ENCODE measurements at places on chromosomes 16 and 17. TPM values are rescaled to one million over a fixed set of nuclear protein-coding genes. Genes with fewer than 3 reads are reported as not detected.

Gene CACNG1
- total RNA-seq: not detected

Gene NPW
- total RNA-seq: 7.0 TPM

Gene TMEM114
- not detected for total RNA-seq

Gene PRRT2
- 1.6 TPM for total RNA-seq

GRCh38 chr17:50469208-50469605, 527 bp upstream of the CHAD start:
- peaks cover 3% of the 10 kb centered on the region for H3K4me1 ChIP-seq
- peaks cover 2% of the 10 kb centered on the region for H3K36me3 ChIP-seq
- DNase-seq: no peak
- H3K27ac ChIP-seq: no peak overlapping the region
- no peak overlapping the region for H3K4me3 ChIP-seq
- H3K27me3 ChIP-seq: peaks cover 22% of the 10 kb centered on the region

DNA sequence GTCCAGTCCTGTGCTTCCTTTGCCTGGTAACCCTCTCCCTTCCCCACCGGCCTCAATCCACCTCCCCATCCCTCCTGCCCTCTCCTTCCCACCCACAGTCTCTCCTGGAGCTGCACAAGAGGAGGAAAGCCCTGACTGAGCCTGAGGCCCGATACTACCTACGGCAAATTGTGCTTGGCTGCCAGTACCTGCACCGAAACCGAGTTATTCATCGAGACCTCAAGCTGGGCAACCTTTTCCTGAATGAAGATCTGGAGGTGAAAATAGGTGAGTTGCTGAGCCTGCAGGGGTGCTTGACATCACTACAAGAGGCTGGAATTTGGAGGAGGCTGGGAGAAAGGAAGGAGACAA, 1.3 kb downstream of the PLK1 start:
- H3K4me1 ChIP-seq: peaks cover 38% of the 10 kb centered on the region
- H3K4me3 ChIP-seq: peak overlapping the region; percentile 92
- DNase-seq: no peak
- H3K36me3 ChIP-seq: peaks cover 36% of the 10 kb centered on the region
- no peaks in the 10 kb centered on the region for H3K27me3 ChIP-seq
- H3K27ac ChIP-seq: peak overlapping the region; percentile 85

GRCh38 chr16:5046914-5047313, 13.2 kb upstream of the NAGPA start:
- H3K4me1 ChIP-seq: peaks cover 2% of the 10 kb centered on the region
- no peak overlapping the region for H3K27ac ChIP-seq
- H3K36me3 ChIP-seq: no peaks in the 10 kb centered on the region
- peaks cover 6% of the 10 kb centered on the region for H3K27me3 ChIP-seq

- DNase-seq: no peak
- H3K27me3 ChIP-seq: peaks cover 3% of the 10 kb centered on the region
- H3K4me1 ChIP-seq: peaks cover 3% of the 10 kb centered on the region
Observed at GRCh38 chr16:20242568-20243255, 84.6 kb downstream of the GP2 start.

GRCh38 chr17:76515274-76515949, 14.2 kb upstream of the RHBDF2 start:
- H3K4me3 ChIP-seq: peak overlapping the region; percentile 76
- peaks cover 62% of the 10 kb centered on the region for H3K4me1 ChIP-seq

DNA sequence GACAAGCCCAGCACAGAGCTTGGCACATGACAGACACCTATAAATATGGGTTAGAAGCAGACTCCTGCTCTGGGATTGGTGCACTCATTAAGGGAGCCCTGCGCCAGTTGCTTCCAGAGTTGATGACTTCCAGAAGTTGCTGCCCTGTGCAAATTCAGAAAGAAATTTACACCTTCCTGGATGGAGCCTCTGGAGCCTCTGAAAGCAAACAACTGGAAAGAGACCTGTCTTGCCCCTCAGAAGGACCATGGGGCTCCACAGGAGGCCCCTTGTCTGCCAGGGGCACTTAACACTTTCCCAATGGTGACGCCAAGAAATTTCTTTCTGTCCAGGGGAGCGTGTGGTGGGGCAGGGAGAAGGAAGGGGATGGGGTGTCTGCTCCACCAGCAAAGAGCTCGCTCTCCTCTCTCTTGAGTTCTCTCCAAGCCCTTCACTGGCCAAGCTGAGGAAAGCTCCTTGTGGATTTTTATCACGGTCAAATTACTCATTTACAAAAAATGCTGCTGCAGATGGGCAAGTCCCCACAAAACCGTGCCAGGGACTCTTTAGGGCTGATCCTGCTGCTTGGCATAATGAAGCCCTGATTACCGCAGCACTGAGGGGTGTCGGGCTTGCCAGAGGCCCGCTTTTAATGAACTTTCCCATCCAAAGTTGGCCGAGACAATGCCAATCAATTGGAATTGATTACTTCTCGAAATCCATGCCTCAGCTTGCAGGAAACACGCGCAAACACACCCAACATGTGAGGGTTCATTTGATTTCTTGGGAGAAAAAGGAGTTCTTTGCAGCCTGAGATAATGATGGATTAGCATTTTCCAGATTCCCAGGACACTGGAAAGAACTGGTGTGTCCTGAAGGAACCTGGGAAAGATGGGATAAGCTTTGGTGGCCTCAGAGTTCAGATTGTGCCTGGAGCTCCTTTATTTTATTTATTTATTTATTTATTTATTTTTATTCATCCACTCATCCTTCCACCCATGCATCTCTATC, 583.6 kb upstream of the CDH5 start:
- no peaks in the 10 kb centered on the region for H3K36me3 ChIP-seq
- no peak overlapping the region for H3K27ac ChIP-seq
- H3K4me3 ChIP-seq: no peak overlapping the region
- H3K4me1 ChIP-seq: no peaks in the 10 kb centered on the region
- no peak for DNase-seq

DNA sequence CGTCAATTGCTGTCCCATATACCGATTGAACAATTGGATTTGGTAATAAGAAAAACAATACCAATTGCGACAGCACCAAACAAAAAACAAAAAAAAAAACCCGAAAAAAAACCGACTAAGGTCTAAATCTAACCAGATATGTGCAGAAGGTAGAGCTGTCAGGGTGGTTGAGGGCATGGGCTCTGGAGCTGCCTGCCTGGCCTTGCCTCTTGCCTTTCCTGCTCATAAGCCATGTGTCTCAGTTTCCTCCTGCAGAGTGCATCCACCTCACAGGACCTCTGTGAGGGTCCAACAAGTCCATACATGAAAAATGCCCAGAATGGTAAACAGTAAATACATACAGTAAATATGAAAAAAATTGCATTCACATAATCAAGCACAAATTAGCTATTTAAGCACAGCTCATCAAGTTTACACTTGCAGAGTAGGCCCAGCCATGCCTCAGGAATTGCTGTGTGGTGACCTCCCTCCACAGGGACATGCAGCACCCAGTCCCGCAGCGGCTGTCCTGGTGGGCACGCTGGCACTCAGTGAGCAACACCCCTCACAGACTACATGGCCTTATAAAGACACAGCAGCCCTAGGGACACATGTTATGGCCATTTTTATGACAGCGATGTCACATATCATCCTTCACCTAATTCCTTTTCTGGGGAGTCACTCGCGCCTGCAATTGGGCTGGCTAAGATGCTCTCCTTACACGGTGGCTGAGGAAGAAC, 17.9 kb downstream of the TBC1D28 start:
- peak overlapping the region; percentile 35 for H3K27ac ChIP-seq
- H3K27me3 ChIP-seq: peaks cover 5% of the 10 kb centered on the region
- peak overlapping the region; percentile 88 for H3K4me3 ChIP-seq
- H3K36me3 ChIP-seq: no peaks in the 10 kb centered on the region
- peaks cover 9% of the 10 kb centered on the region for H3K4me1 ChIP-seq
- DNase-seq: no peak

DNA sequence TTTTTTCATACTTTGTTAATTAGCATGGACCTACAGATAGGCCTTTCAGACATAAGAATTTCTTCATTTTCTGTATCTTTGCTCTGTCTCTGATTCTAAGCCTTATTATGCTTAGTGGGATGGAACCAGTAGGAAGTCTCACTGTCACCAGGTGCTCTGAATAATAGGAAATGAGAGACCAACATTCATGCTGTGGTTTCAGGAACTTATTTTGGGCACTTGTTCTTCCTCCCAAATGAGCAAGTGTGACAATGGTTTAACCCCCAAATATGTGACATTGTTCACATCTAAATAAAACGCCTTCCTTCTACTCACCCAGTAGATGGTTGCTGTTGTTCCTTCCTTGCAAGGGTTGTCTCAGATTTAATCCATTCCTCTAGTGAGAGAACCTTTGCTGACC, 100.2 kb downstream of the SYCE1L start:
- DNase-seq: no peak
- H3K4me3 ChIP-seq: no peak overlapping the region
- H3K27ac ChIP-seq: no peak overlapping the region
- H3K27me3 ChIP-seq: peaks cover 3% of the 10 kb centered on the region

GRCh38 chr17:19579867-19580565, 46.4 kb downstream of the SLC47A1 start:
- H3K27ac ChIP-seq: no peak overlapping the region
- H3K4me3 ChIP-seq: no peak overlapping the region
- H3K36me3 ChIP-seq: no peaks in the 10 kb centered on the region
- H3K27me3 ChIP-seq: peaks cover 35% of the 10 kb centered on the region

DNA sequence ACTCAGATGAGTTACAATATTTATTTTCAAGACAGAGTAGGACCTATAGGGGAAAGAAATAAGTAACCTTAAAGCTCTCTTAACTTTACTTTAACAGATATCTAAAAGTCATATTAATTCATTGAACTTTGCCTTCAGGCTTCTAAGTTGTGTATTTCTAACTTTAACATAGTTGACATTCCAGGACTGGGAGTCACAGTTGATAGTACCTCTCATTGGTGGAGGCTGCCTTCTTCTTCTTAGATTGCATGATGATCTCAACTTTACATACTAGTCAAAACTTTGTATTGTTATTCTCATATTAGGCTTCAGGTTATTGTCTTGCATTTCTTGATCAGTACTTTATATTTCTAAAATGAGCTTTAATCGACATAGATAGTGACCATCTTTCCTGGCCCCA, 350.1 kb upstream of the KIF2B start:
- no peak overlapping the region for H3K27ac ChIP-seq
- DNase-seq: no peak
- H3K4me1 ChIP-seq: no peaks in the 10 kb centered on the region
- H3K4me3 ChIP-seq: no peak overlapping the region
- no peaks in the 10 kb centered on the region for H3K36me3 ChIP-seq

Data from activated CD4-positive, alpha-beta T cell treated with anti-CD3 and anti-CD28 coated beads, Interleukin-2, amount 10 ng/mL, durations not matched to agents 24 days and 14 days (primary cell).